Upper lobe of right lung (tissue), 1 donor: ENCODE measurements at places on chromosomes 5 and 9. TPM values are rescaled to one million over a fixed set of nuclear protein-coding genes. Genes with fewer than 3 reads are reported as not detected.

GRCh38 chr9:125433461-125434011 lies 171.9 kb downstream of the GAPVD1 start:
- no peak overlapping the region for H3K4me3 ChIP-seq
- no peaks in the 10 kb centered on the region for H3K4me1 ChIP-seq
- peak; percentile 64 for DNase-seq

GRCh38 chr5:124220418-124220817 lies 526.0 kb downstream of the ZNF608 start:
- no peaks in the 10 kb centered on the region for H3K36me3 ChIP-seq
- no peak overlapping the region for H3K27ac ChIP-seq
- no peak overlapping the region for H3K4me3 ChIP-seq
- DNase-seq = no peak

DNA sequence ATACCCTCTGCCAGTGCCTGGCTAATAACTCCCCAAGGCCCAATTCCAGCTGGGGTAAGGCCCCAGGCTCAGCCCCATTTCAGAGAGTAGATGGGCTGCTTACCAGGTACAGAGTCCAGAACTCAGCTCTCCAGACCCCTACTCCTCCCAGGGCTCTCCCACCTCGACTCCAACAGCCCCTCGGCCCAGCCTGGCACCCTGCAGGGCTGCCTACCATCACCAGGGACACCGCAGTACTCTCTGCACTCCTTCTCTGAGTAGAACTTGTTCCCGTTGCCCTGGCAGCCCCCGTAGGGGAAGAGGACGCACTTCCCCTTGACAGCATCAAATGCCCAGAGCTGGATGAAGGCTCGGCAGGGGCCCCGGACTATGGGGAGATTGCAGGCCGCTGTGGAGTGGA lies 17.4 kb downstream of the AMBP start:
- DNase-seq = peak; percentile 57
- no peaks in the 10 kb centered on the region for H3K27me3 ChIP-seq
- no peaks in the 10 kb centered on the region for H3K4me1 ChIP-seq
- no peak overlapping the region for H3K27ac ChIP-seq

DNA sequence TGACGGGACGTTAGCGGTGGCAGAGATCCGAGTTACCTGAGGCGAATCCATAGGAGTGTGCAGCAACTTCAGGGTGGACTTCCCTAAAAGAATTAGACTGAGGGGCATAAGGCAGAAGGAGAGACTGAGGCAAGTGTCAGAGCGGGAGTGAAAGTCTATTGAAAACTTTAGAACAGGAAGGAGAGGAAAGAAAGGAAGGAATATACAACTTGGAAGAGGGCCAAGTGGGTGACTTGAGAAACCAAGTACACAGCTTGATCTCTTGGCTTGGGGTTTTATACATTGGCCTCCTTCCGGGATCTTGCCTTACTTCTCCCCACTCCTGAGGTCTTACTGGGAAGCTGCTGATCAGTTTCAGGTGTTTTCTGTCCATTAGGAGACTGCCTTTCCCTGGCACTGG lies 84.9 kb downstream of the SNX18 start:
- H3K4me3 ChIP-seq = no peak overlapping the region
- H3K27ac ChIP-seq = no peak overlapping the region
- H3K27me3 ChIP-seq = no peaks in the 10 kb centered on the region
- H3K36me3 ChIP-seq = no peaks in the 10 kb centered on the region

DNA sequence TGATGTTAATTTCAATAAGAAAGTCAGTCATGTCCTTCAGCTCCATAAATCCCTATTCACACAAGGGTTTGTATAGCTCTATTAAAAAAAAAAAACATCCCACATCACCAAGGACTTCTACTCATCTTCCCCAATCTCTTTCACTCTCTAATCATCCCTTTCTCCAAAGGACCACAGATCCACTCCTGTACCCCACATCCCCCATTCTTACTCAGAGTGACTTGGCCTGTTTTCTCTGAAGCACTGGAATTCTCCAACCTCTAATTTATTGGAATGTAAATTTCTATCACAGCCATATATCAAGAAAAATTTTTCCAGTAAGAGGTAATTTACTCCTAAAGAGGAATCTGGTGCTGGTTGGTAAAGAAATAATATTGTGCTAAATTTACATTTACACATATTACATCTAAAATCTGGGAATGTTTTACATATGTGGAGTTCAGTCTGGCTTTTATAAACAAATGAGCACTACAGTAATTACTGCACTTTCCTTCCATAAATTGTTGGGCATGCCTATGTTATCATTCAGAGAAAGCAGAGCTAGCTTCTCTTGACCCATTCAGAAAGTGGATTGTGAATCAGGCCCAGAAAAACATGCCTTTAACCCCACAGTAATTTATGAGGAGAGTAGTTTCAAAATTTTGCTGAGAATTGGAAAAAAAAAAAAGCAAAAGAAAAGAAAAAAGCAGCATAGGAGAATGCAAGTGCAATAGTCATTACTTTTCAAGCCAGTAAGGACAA lies 399.5 kb upstream of the TNC start:
- H3K4me1 ChIP-seq = no peaks in the 10 kb centered on the region
- DNase-seq = no peak
- no peak overlapping the region for H3K4me3 ChIP-seq
- no peak overlapping the region for H3K27ac ChIP-seq
- H3K27me3 ChIP-seq = no peaks in the 10 kb centered on the region

GRCh38 chr5:54534191-54535004 lies 16.8 kb downstream of the SNX18 start:
- peaks cover 45% of the 10 kb centered on the region for H3K4me1 ChIP-seq
- peak overlapping the region; percentile 80 for H3K27ac ChIP-seq
- no peaks in the 10 kb centered on the region for H3K36me3 ChIP-seq
- no peaks in the 10 kb centered on the region for H3K27me3 ChIP-seq
- no peak overlapping the region for H3K4me3 ChIP-seq

- DNase-seq = no peak
- H3K4me3 ChIP-seq = no peak overlapping the region
- no peaks in the 10 kb centered on the region for H3K27me3 ChIP-seq
- no peaks in the 10 kb centered on the region for H3K36me3 ChIP-seq
- H3K27ac ChIP-seq = no peak overlapping the region
Observed at GRCh38 chr5:16970826-16971225, 34.7 kb upstream of the MYO10 start.

NDST1 gene
- 143 TPM for total RNA-seq

GRCh38 chr9:114011313-114011712 lies 66.8 kb downstream of the AMBP start:
- H3K4me3 ChIP-seq = no peak overlapping the region
- no peaks in the 10 kb centered on the region for H3K4me1 ChIP-seq
- no peak for DNase-seq
- no peaks in the 10 kb centered on the region for H3K27me3 ChIP-seq
- no peaks in the 10 kb centered on the region for H3K36me3 ChIP-seq

FAM120AOS gene
- total RNA-seq = 46.0 TPM
